ENCODE measurements at places on chromosomes 11 and 22. TPM values are rescaled to one million over a fixed set of nuclear protein-coding genes. Genes with fewer than 3 reads are reported as not detected.
A peak's percentile ranks its signal among the peaks of the same experiment; 100 is the strongest.

Gene LRRC4C
- total RNA-seq, result not detected

DNA sequence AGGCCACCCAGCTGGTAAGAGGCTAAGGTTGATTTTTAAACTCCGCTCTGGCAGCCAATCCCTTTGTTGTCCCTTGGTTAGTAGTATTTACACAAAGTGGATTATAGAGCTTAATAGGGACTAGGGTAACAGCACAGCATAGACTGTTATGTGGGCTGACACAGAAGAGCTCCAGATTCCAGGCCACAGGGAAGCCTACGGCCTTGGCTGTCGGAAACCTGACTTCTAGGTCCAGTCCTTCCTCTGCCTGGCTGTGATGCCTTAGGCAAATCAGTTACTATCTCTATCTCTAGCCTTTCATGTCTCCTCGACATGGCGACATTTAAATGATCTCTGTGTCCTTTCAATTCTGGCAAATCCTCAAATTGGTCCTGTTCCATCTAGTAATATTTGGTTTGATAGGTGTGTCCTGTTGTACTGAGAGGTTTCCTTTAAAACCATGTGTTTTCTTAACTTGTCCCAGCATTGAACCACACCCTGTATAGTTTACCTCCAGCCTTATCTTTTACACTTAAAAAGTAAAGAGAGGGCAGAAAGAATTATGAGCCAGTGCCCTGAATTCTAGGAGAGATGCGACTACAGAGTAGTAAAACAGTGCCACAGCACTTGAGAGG, 4.2 kb downstream of the MMP1 start:
- no peaks in the 10 kb centered on the region for H3K27me3 ChIP-seq
- DNase-seq, result peak; percentile 15
- H3K36me3 ChIP-seq, result no peaks in the 10 kb centered on the region
- no peaks in the 10 kb centered on the region for H3K4me1 ChIP-seq

DNA sequence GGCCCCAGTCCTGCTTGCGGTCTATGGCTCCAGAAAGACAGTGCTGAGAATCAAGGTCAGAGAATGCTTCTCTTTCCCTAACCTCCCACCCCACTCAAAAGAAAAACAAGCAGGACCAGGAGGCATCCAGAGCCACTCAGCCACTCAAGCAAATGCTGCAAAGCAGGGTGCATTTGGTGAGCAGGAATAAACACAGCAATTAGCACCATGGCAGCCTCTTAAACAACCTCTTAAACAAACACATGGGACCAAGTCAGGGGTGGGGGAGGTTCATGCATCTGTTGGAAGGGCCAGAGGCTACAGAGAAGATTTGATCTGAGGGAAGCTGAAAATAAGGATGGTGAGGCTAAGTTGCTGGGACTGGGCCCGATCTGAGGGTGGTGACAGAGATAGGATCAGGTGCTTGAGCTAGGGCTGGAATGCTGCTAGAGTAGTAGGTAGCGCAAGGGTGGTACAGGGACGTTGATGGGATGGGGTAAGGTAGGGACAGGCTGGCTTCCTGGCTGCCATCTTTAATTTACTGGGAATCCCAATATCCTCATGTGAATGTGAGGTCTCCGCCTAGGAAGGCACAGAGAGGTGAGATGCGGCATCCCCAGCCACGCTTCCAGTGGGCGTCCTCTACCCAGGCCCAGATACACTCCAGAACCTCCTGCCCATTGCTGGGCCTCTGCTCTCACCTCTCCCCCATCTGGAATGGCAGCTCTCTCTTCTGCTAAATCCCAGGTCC, 26.6 kb upstream of the LMO1 start:
- no peak overlapping the region for H3K4me3 ChIP-seq
- no peak for DNase-seq
- H3K4me1 ChIP-seq, result peaks cover 15% of the 10 kb centered on the region
- peak overlapping the region; percentile 29 for H3K27ac ChIP-seq
- no peaks in the 10 kb centered on the region for H3K27me3 ChIP-seq
- no peaks in the 10 kb centered on the region for H3K36me3 ChIP-seq

DNA sequence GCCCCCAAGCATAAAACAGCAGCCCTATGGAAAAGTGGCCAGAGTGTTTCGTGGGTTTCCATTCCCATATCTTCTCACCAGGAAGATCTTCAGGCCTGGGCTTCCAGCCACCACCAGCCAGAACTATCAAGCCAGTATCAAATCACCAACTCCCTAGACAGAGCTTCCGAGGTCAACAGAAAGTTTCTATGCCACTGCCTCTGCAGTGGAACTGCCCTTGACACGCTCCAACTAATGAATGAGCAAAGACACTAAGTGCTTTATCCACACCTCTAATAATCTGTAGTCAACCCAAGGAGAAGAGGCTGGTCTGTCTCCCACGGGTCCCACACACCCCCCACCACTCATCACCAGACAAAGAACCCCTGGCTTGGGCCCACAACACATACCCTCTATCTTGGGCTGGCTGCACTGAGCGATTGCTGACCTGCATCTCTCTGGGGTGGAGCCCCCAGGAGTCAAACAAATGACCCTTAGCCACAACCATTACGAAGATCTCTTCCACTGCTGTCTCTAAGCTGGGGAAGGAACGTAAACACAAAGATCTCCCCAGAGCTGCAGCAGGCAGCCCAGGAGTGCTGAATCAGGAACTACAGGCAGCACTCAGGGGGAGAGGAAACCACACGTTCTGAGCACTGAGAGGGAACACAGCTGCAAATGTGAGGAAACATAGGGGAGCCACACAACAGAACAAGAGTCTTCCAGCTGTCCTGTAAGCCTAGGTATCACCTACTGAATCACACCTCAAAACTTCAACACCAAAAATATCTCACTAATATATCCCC, 9.7 kb downstream of the OR5AN1 start:
- no peak overlapping the region for H3K4me3 ChIP-seq
- no peak for DNase-seq
- no peaks in the 10 kb centered on the region for H3K4me1 ChIP-seq
- no peaks in the 10 kb centered on the region for H3K36me3 ChIP-seq

All from SJCRH30 (cell line).